ENCODE measurements at places on chromosomes 4 and X.

- H3K27ac ChIP-seq: no peak overlapping the region
- no peaks in the 10 kb centered on the region for H3K36me3 ChIP-seq
- DNase-seq: no peak
- H3K27me3 ChIP-seq: no peaks in the 10 kb centered on the region
- no peak overlapping the region for H3K4me3 ChIP-seq
These were observed 32.1 kb upstream of the PAQR3 start for GRCh38 chr4:78971326-78971725.

GRCh38 chrX:95218976-95219375 is 1465.7 kb upstream of the DIAPH2 start:
- H3K36me3 ChIP-seq: no peaks in the 10 kb centered on the region
- no peaks in the 10 kb centered on the region for H3K4me1 ChIP-seq
- no peak for DNase-seq
- no peaks in the 10 kb centered on the region for H3K27me3 ChIP-seq

GRCh38 chr4:7031558-7032449 is 11.4 kb upstream of the TADA2B start:
- no peak for DNase-seq
- H3K27me3 ChIP-seq: no peaks in the 10 kb centered on the region
- H3K4me3 ChIP-seq: no peak overlapping the region
- no peak overlapping the region for H3K27ac ChIP-seq

- no peak overlapping the region for H3K4me3 ChIP-seq
- H3K4me1 ChIP-seq: peaks cover 3% of the 10 kb centered on the region
- no peaks in the 10 kb centered on the region for H3K36me3 ChIP-seq
- DNase-seq: no peak
- no peaks in the 10 kb centered on the region for H3K27me3 ChIP-seq
These were observed 123.3 kb upstream of the TBL1X start for GRCh38 chrX:9341291-9342201.

GRCh38 chr4:7192252-7193029 is at the start of gene SORCS2:
SORCS2 (plus strand) TSS chr4:7192538.
- no peaks in the 10 kb centered on the region for H3K36me3 ChIP-seq
- no peak within 1 kb of the TSS for H3K27ac ChIP-seq
- H3K4me1 ChIP-seq: 0 out of 2 replicates have a peak, but pooled peaks cover 2% of the 10 kb centered on the region
- DNase-seq: no peak

- no peaks in the 10 kb centered on the region for H3K27me3 ChIP-seq
- no peak overlapping the region for H3K4me3 ChIP-seq
- no peak overlapping the region for H3K27ac ChIP-seq
- H3K36me3 ChIP-seq: no peaks in the 10 kb centered on the region
- DNase-seq: no peak
These were observed 33.5 kb upstream of the CYP2U1 start for GRCh38 chr4:107897823-107898222.

- H3K4me3 ChIP-seq: no peak overlapping the region
- H3K27ac ChIP-seq: no peak overlapping the region
- no peaks in the 10 kb centered on the region for H3K4me1 ChIP-seq
- H3K27me3 ChIP-seq: no peaks in the 10 kb centered on the region
- no peaks in the 10 kb centered on the region for H3K36me3 ChIP-seq
These were observed 86.6 kb upstream of the ZDHHC15 start for GRCh38 chrX:75609406-75609805.

DNA sequence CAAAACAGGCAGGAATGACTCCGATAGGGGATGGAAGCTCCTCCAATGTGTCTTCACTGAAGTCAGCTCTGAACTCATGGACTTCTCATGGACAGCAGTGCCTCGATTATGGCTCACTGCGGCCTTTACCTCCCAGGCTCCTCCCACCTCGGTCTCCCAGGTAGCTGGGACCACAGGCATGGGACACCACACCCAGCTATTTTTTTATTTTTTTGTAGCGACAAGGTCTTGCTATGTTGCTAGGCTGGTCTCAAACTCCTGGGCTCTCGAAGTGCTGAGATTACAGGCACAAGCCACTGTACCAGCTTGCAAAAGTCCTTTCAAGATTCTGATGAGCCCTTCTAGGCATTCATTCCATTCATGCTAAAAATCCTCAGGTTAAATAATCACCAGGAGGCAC is 181.5 kb downstream of the NSUN7 start:
- H3K27me3 ChIP-seq: no peaks in the 10 kb centered on the region
- H3K36me3 ChIP-seq: no peaks in the 10 kb centered on the region
- DNase-seq: no peak
- H3K27ac ChIP-seq: no peak overlapping the region
- no peaks in the 10 kb centered on the region for H3K4me1 ChIP-seq

GRCh38 chr4:108561116-108561515 is 59.3 kb upstream of the RPL34 start:
- no peak for DNase-seq
- H3K4me3 ChIP-seq: no peak overlapping the region
- H3K27me3 ChIP-seq: no peaks in the 10 kb centered on the region
- no peaks in the 10 kb centered on the region for H3K4me1 ChIP-seq
- no peak overlapping the region for H3K27ac ChIP-seq

GRCh38 chrX:1281521-1281920 is 12.9 kb downstream of the CSF2RA start:
- no peak overlapping the region for H3K27ac ChIP-seq
- no peak overlapping the region for H3K4me3 ChIP-seq
- no peaks in the 10 kb centered on the region for H3K27me3 ChIP-seq
- no peaks in the 10 kb centered on the region for H3K36me3 ChIP-seq
- no peaks in the 10 kb centered on the region for H3K4me1 ChIP-seq

GRCh38 chr4:147068564-147068963 is 122.9 kb upstream of the TTC29 start:
- no peaks in the 10 kb centered on the region for H3K27me3 ChIP-seq
- DNase-seq: no peak
- no peak overlapping the region for H3K27ac ChIP-seq
- no peak overlapping the region for H3K4me3 ChIP-seq
- no peaks in the 10 kb centered on the region for H3K4me1 ChIP-seq

- no peaks in the 10 kb centered on the region for H3K27me3 ChIP-seq
- no peaks in the 10 kb centered on the region for H3K4me1 ChIP-seq
- H3K36me3 ChIP-seq: no peaks in the 10 kb centered on the region
- DNase-seq: no peak
- no peak overlapping the region for H3K4me3 ChIP-seq
These were observed 881.6 kb downstream of the PCDH18 start for GRCh38 chr4:136650541-136651277.

DNA sequence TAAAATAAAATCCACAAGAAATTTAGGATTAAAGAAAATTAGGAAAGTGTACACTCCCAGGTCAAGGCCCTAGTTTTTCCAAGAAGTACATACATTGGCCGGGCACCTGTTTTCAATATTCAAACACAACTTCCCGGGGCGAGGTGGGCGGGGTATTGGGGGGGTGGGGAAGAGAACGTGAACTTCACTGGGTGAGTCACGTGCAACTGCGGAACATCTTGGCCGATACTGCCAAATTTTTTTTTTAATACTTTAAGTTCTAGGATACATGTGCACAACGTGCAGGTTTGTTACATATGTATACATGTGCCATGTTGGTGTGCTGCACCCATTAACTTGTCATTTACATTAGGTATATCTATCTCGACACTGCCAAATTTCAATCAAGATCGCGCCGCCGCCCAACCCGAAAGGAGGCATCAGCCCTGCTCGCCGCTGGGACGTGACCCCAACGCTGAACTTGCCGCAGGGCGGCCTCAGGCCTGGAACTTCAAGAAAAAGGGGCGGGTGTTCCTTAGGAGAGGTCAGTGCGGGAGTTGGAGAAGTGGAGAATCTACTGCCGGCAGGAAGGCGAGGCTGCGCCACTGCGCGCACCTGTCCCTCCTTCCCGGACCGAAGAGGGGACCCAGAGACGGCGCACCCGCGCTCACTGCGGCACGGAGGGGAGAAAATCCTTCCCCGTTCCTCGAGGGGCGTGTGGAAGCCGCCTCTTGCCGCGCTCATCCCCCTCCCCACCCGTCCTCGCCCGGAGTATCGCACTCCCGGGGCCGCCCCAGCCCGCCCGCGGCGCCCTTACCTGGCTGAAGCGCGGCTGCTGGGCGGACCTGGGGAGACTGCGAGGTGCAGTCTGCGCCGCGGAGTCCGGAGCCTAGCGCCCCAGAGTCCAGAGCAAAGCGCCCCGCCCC is at the start of gene TEC:
Gene TEC (minus strand): TSS at position 883 of the 905 bp plus-strand sequence. CDS start 41,224 bp downstream, outside the sequence.
- H3K36me3 ChIP-seq: no peaks in the 10 kb centered on the region
- H3K27me3 ChIP-seq: no peaks in the 10 kb centered on the region
- no peaks in the 10 kb centered on the region for H3K4me1 ChIP-seq
- H3K27ac ChIP-seq: no peak within 1 kb of the TSS

GRCh38 chr4:84495794-84496261 is 3.3 kb downstream of the NKX6-1 start:
- H3K27me3 ChIP-seq: peaks cover 70% of the 10 kb centered on the region
- no peak overlapping the region for H3K27ac ChIP-seq
- no peak overlapping the region for H3K4me3 ChIP-seq

- H3K4me1 ChIP-seq: no peaks in the 10 kb centered on the region
- no peaks in the 10 kb centered on the region for H3K27me3 ChIP-seq
- no peak overlapping the region for H3K27ac ChIP-seq
- H3K4me3 ChIP-seq: no peak overlapping the region
- H3K36me3 ChIP-seq: no peaks in the 10 kb centered on the region
These were observed 112.8 kb upstream of the PITX2 start for GRCh38 chr4:110735686-110736085.

- H3K4me1 ChIP-seq: no peaks in the 10 kb centered on the region
- DNase-seq: no peak
- H3K27me3 ChIP-seq: no peaks in the 10 kb centered on the region
- no peak overlapping the region for H3K4me3 ChIP-seq
- no peak overlapping the region for H3K27ac ChIP-seq
These were observed 236.1 kb downstream of the SPRY1 start for GRCh38 chr4:123632693-123633030.

DNA sequence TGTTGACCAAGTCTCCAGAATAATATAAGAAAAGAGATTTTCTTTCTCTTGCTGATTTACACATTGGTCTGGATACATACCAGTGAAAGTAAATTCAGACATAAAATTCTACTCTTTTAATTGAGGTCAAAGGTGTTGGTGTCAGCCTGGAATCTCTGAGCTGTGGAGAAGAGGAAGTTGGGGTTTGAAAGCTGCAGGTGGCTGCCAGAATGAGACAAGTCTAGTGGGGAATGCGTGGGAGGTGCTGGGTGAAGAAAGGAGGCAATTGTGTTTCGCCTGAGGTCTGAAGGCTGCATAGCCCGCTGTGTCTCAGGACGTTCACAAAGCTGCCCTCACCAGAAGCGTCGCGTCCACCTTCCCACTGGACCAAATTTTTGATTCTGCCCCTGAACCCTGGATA is 31.2 kb downstream of the PHEX start:
- H3K27ac ChIP-seq: no peak overlapping the region
- H3K4me1 ChIP-seq: no peaks in the 10 kb centered on the region
- no peaks in the 10 kb centered on the region for H3K36me3 ChIP-seq
- H3K27me3 ChIP-seq: no peaks in the 10 kb centered on the region

- H3K27ac ChIP-seq: no peak overlapping the region
These were observed 26.0 kb downstream of the CAPN6 start for GRCh38 chrX:111244235-111244750.

DNA sequence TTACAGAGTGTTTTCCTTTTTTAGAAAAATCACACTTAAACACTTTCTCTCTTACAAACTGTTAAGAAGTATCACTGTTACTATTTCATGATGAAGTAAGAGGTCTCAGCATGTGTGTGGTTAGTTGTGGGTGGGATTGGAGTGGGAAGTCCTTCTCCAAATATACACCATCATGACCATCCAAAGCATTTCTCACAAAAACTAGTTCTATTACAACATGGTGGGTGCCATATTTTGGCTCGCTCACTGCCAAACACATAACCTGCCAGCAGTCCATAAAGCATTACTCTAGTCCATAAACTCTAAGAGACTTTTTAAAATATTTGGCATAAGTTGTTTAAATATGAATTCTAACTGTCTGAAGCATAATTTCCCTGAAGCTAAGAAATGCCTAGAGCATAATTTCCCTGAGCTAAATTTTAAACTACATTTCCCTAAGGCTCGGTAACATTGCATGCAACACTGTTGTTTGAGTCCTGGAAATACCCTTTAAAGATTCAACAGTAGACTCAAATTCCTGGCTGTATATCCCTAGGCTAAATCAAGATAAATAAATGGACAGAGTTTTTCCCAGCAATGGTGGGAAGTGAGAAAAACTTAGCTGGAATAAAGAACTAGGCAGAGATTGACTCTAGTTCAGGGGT is 415.0 kb upstream of the INTU start:
- H3K36me3 ChIP-seq: no peaks in the 10 kb centered on the region
- no peaks in the 10 kb centered on the region for H3K4me1 ChIP-seq
- DNase-seq: no peak
- no peaks in the 10 kb centered on the region for H3K27me3 ChIP-seq
- no peak overlapping the region for H3K4me3 ChIP-seq

DNA sequence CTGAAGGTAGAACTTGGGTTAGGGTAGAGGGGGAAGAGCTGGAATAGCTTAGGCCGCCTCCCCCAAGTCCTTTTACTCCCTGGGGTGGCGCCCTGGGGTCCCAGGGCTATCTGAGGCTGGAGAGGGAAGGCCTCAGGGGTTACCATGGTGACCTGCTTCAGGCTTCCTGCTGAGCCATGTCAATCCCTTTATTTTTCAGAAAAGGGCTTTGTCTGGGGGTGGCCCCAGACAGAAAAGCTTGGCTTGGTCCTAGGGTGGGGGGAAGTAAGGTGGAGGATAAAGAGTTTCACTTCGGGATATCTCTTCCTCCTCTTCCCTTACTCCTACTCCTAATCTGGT is 6.3 kb downstream of the EFNB1 start:
- H3K36me3 ChIP-seq: no peaks in the 10 kb centered on the region
- H3K4me3 ChIP-seq: no peak overlapping the region
- H3K4me1 ChIP-seq: peaks cover 3% of the 10 kb centered on the region
- DNase-seq: no peak

All from iPS DF 6.9 (cell line).